Germinal center (tissue), 1 donor: ENCODE measurements at places on chromosomes 6 and 20.

DNA sequence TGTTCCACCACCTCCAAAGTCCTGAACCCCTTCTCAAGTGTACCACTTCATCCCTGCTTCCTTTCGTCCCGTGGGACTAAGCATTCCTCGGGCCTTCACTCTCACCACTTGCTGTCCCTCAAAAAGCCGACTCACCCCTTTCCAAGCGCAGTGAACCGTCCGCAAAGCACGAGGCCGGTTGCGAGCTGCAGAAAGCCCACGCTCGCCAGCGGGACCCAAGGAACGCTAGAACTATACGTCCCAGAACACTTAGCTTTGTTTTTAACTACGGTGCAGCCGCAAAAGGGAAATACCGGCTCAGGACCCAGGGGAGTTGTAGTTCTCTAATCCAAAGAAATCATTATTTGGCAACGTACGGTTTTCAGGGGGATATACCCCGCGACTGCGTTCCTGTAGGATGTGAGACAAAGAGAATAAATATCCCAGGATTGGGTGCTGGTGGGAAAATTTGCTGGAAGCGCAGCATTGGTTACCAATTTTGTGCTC is 416 bp upstream of the POLR1H start:
- DNase-seq, result peak; percentile 68

GRCh38 chr20:3156811-3157619 is 2.6 kb downstream of the FASTKD5 start:
- DNase-seq, result no peak

- DNase-seq, result peak; percentile 29
Measured at GRCh38 chr6:26331218-26332073, 33.6 kb upstream of the BTN3A2 start.

GRCh38 chr6:168243812-168244376 is 75.7 kb downstream of the DACT2 start:
- DNase-seq, result no peak

- DNase-seq, result no peak
Measured at GRCh38 chr20:5821627-5822215, 71.5 kb downstream of the SHLD1 start.

GRCh38 chr6:5096482-5096881 is 11.3 kb downstream of the PPP1R3G start:
- peak; percentile 29 for DNase-seq

- no peak for DNase-seq
Measured at GRCh38 chr6:42694586-42694985, 27.8 kb downstream of the PRPH2 start.

GRCh38 chr6:160973311-160974250 is 18.0 kb upstream of the MAP3K4 start:
- no peak for DNase-seq

DNA sequence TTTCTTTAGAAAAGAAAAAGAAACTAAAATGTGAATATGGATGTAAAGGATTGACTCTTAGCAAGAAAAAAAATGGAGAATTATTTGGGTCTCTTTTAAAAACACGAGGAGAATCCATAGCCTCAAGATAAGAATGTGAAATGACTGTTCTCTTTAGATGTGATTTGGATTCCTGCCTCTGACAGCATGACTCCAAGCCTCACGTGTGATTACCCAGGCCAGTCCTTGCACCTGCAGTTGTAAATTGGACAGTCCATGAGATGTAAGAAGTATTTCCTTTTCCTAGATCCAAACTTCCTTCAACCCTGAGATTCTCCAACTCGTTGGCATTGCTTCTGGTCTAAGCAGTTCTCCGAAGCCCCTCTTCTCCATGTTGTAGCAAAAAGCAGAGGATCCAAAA is 31.9 kb downstream of the SLC2A12 start:
- DNase-seq, result no peak

DNA sequence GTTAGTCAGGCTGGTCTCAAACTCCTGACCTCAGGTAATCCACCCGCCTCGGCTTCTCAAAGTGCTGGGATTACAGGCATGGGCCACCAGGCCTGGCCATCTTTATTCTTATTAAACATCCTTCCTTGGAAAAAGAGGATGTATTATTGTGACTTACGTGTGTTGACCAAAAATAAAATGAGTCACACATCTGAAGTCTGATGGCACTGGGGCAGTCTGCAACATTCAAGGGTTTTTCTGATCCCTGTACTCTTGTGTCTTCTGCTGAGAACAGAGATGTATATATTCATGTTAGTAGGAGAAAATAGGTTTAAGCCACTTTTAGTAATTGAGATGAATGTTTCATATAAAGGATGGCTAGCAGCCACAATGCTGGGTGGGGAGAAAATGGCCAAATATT is 129.9 kb upstream of the RIPOR2 start:
- no peak for DNase-seq

GRCh38 chr6:13272131-13273046 is 55.9 kb downstream of the TBC1D7 start:
- DNase-seq, result peak; percentile 70

DNA sequence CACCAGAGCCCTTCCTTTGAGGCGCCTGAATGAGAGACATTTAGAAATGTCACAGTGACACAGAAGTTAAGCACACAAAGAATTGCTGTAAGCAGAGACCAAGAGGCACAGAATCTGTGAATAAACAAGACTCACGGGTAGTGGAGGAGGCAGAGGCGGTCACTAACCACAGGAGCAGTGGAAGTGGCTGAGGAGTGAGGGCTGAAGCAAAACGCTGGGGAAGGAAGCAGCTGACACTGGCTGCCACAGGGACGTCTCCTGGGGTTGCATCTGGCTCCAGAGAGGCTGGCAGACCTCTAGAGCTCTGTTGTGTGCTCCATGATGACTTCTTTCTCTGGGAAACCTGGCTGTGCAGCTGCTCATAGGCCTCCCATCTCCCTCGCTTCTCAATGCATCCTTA is 65.0 kb upstream of the SLC2A12 start:
- no peak for DNase-seq

DNA sequence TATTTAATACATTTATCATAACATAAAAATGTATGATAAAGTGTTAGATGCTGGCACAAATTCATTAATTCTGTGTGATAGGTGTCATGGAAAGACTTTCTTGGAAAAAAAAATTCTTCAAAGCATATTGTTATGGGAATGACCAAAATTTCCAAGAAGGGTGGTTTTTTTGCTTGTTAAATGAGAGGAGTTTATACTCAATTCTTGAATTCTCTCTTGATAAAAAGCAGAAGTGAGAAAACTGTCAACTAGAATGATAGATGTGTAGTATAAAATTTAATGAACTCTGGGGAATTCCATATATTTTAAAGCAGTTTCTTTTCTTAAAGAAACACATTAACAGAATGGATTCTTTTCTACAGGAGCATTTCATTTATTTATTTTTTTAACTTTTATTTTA is 62.0 kb upstream of the SNAP91 start:
- DNase-seq, result no peak

- DNase-seq, result no peak
Measured at GRCh38 chr6:103139377-103139776, 1720.3 kb downstream of the HACE1 start.

GRCh38 chr20:33394718-33395117 is 6.6 kb downstream of the CDK5RAP1 start:
- no peak for DNase-seq

- no peak for DNase-seq
Measured at GRCh38 chr20:34643928-34644327, 33.0 kb downstream of the PIGU start.

GRCh38 chr6:150764334-150765066 is 101.0 kb upstream of the MTHFD1L start:
- peak; percentile 17 for DNase-seq

- no peak for DNase-seq
Measured at GRCh38 chr6:21965016-21965415, 331.8 kb downstream of the PRL start.

GRCh38 chr20:60209048-60209447 is 250.8 kb downstream of the CDH26 start:
- no peak for DNase-seq

GRCh38 chr20:52201395-52201794 is 9.8 kb upstream of the ZFP64 start:
- DNase-seq, result no peak

- no peak for DNase-seq
Measured at GRCh38 chr6:79375635-79376337, 141.3 kb upstream of the HMGN3 start.
